Fibroblast of skin of abdomen (primary cell): ENCODE measurements at places on chromosomes 6 and 20.

DNA sequence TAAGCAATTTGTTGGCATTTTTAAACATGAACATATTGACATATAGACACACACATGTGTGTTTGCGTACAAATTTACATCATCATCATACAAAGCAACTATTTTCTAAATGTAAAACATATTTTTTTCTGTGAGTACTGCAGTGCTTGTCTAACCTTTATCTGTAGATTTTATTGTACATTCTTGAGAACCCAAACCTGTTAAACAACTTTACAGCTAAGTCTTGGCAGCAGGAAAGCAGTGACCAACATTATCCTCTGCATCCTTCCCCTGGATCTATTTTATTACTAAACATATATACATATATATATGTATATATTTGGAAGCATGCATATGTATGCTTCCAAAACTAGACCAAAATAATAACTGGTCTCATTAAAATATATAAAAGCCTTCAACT lies 10.4 kb upstream of the PLCB1 start:
- no peak for DNase-seq

DNA sequence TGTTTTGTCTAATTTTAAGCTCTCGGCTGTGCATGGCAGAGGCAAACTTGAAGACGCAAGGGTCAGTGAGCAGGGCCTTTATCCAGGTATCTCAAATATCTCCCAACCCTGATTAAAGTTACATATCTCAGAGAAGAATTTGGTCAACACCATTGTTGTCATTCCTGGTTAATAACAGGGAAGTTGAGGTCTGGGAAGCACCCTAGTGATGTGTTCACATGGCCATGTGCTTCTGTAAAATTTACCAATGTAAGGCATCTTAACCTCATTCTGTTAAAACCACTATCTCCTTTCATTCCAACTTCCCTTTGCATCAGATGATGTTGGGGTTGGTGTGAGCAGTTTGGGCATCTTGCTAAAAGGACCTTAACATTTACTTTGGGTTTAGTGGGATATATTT lies 4.0 kb upstream of the FAM110A start:
- peak; percentile 28 for DNase-seq

GRCh38 chr20:50256577-50256976 lies 65.9 kb downstream of the CEBPB start:
- no peak for DNase-seq

GRCh38 chr20:36214684-36215256 lies 21.5 kb upstream of the AAR2 start:
- peak; percentile 13 for DNase-seq

DNA sequence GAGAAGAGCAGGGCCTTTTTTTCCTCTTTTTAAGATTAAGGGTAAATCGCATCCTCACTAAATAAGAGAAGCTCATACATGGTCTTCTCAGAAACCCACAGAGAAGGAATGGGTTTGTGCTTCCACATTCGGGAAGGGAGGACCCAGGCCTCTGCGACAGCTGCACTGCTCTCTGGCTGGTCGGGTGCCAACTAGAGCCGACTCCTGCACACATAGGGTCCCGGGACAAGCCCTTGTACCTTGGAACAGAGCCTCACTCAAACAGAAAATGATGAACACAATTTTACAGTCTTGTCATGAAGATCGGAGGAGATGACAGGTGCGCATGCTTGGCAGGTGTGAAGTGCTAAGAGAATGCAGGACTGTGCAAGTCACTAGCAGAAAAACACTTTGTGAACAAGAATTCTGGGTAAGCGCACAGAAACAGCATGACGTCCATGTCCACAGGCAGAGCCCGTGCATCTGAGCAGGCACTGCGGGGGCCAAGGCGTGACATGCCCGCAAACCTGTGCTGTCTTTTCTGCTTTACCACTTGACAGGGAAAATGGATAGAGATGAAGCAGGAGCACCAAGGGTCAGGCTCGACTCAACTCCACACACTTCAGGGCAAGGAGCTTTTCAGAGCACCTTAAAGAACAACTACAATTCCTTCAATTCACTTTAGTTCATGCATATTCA lies 101.0 kb upstream of the MPC1 start:
- no peak for DNase-seq

- no peak for DNase-seq
These were observed 285.3 kb downstream of the CDC5L start for GRCh38 chr6:44672841-44673240.

- DNase-seq, result no peak
These were observed 96.1 kb upstream of the MAN1A1 start for GRCh38 chr6:119445666-119446065.

- DNase-seq, result no peak
These were observed 53.2 kb downstream of the MAN1A1 start for GRCh38 chr6:119296036-119297035.

- DNase-seq, result no peak
These were observed 76.6 kb upstream of the PMEPA1 start for GRCh38 chr20:57786304-57786932.

DNA sequence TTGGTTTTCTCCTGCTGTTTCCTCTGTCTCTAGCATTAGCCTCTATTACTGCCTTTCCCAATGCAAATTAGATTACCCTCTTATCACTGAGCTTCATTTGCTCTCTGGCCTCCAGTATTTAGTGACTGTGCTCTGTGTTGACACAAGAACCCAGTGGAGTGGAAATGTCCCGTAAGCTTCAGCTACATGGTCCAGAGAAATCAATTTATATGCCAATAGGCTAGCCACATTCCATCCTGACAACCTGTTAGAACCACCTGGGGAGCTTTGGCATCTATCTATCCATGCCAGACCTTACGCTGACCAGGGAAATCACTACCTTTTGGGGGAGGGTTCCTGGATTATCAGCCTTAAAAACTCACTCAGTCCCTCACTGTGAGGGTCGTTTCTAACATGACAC lies 459.6 kb downstream of the UTRN start:
- no peak for DNase-seq

- DNase-seq, result no peak
These were observed 35.4 kb downstream of the GCNT2 start for GRCh38 chr6:10556589-10556988.

- DNase-seq, result peak; percentile 28
These were observed 24.2 kb upstream of the PCSK2 start for GRCh38 chr20:17202673-17203072.

GRCh38 chr6:167906899-167907298 lies 80.2 kb downstream of the AFDN start:
- peak; percentile 2 for DNase-seq

GRCh38 chr6:22949967-22950366 lies 380.6 kb downstream of the HDGFL1 start:
- no peak for DNase-seq

- DNase-seq, result no peak
These were observed 33.1 kb downstream of the TFAP2A start for GRCh38 chr6:10381830-10382208.

DNA sequence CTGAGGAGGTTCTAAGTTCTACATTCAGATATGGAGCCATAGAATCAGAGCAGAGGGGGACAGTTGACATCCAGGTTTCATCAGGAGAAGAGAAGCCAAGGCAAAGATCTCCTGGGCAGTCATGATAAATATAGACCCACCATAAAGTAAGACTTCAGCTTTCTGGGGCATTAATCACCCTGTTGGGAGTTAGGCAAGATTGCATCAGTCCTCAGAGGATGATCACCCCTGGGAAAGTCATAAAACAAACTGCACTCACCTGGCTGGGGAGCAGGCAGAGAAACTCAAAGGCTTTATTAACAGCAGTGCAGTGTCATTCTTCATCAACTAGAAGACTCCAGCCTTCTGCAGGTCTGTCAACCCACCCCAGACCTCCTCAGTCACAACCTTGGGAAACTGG lies 301.3 kb upstream of the JARID2 start:
- DNase-seq, result peak; percentile 18

- DNase-seq, result no peak
These were observed 21.3 kb upstream of the SYNDIG1 start for GRCh38 chr20:24448170-24448569.

DNA sequence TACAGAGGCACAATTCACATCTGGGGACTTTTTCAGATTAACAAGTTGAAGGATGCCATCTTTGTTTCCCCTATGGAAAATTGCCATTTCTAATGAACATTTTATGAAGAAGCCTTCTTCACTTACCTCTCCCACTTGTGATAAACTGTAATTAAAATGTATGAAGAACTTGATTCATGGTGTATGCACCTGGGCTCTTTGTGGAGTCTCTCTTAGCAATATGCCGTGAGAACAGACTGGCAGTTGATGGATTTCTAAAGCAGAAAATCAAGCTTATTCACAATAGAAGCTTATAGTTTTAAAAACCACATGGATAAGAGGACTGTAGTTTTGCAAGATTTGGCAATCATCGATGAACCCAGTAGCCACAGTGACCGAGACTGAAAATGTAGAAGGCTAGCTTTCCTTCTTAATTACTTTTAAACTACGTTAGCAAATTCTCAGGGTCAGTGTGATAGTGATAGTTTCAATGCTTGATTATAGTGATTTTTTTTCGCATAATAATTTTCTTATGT lies 270.6 kb downstream of the PRL start:
- no peak for DNase-seq

GRCh38 chr6:123016431-123017103 lies 20.5 kb downstream of the CLVS2 start:
- DNase-seq, result no peak

- DNase-seq, result no peak
These were observed 302.1 kb upstream of the RUNX2 start for GRCh38 chr6:45026003-45026516.

DNA sequence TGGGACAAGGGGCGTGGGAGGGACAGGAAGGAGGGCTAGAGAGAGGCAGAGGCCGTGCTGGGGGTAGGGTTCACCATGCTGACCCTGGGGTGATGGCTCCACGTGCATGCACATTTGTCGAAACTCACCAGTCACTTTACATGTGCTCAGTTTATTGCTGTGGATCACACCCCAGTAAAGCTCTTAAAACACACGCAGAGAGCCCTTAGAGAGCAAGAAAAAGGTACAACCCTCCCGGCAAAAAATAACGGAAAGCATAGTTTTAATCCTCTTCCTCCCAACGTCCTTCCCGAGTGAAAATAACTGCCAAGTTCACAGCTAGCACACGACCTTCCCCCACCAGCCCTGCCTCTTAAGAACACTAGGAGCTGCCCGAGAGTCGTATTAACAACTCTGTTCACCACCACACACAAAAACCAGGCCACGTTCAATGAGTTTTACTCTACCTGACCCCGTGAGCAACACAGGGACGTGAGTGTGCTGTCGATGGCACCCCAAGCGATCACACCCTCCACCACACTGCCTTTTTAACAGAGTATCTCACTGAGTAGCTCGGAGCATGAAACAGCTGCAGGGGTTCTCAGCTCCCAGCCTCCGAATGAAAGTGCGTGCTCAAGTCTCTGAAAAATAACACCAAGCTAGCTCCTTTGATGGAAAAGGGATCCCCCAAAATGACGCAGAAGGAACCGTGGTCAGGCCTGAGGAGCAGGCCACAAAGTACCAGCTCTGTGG lies 39.7 kb downstream of the TAF4 start:
- peak; percentile 62 for DNase-seq

DNA sequence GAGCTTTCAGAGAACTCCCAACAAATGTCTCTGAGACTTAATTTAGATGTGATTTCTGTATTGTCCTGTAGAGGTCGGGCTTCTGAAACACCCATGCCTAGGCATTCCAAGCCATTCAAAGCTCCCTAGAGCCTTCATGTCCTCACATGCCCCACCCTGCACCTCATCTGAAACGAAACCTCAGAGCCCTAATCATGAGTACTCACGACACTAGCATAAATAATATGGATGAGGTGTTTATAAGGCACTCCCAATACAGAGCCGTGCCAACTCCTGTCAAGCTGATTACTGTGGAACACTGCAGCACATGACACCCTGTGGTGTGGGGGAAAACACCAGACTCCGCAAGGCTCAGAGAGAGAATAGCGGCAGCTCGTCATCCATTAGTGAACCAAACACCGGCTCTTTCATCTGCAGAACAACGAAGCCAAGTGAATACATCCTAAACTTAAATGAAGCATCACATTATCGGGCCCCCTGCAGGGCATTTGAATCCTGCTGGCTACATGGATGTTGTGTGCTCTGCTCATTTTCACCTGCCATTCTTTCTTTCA lies 83.8 kb downstream of the FNDC1 start:
- peak; percentile 77 for DNase-seq

DNA sequence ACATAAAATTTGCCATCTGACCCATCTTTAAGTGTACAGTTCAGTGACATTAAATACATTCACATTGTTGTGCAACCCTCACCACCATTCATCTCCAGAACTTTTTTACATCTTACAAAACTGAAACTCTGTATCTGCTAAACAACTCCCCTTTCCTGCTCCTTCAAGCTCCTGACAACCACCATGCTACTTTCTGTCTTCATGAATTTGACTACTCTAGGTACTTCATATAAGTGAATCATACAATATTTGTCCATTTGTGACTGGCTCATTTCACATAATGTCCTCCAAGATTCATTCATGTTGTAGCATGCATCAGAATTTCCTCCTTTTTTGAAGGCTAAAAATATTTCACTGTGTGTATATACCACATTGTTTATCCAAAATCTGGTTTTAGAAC lies 86.9 kb upstream of the SMLR1 start:
- no peak for DNase-seq

- DNase-seq, result no peak
These were observed 41.1 kb upstream of the RFPL4B start for GRCh38 chr6:112305795-112306564.

DNA sequence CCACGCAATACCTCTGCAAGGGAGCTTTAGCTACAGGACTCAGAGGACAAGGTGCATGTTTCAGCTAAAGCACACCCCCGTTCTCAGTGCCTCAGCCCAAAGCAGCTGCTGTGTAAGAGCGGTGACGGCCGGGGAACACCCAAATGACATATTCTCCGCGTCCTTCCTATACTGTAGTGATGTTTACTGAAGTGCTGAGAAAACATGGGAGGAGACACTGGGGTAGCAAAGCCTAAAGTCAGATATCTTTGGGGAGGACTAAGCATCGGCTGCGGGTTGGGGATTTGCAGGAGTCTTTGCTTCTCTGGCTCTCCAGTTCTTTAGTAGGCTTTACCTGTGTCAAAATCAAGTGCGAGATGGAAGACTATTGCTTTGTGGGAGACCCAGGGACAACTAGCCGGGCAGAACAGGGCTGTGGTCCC lies 1.7 kb downstream of the SLC22A23 start:
- no peak for DNase-seq

DNA sequence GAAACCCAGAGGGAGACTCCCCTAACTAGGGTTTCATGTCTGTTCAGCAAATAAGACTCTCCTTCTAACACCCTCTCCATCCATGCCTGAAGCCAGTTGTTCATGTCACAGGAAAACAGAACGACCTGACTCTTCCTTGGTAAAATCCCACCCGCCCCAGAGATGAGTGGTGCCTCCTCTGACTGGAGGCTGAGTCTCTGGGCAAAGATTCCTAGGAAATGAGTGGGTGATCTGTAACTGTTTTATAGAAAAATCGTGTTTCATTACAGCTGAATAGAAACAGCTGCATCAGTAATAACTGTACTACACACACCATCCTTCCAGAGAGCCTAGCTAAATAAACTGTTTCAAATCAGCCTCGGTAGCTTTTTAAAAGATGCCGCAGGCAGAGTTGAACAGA lies 37.4 kb upstream of the MRPS10 start:
- peak; percentile 22 for DNase-seq

GRCh38 chr6:81166770-81167169 lies 585.7 kb downstream of the TENT5A start:
- DNase-seq, result peak; percentile 85

- DNase-seq, result no peak
These were observed 48.1 kb upstream of the SLC17A4 start for GRCh38 chr6:25706314-25707014.
